T-helper 17 cell (primary cell): ENCODE measurements at places on chromosomes 7 and 10. TPM values are rescaled to one million over a fixed set of nuclear protein-coding genes. Genes with fewer than 3 reads are reported as not detected.
A peak's percentile ranks its signal among the peaks of the same experiment; 100 is the strongest.

The SRGN gene
- total RNA-seq, result 467 TPM

The GPR85 gene
- total RNA-seq, result not detected

The CCDC3 gene
- total RNA-seq, result 0.99 TPM

The MGAM2 gene
- total RNA-seq, result not detected

The TSPAN33 gene
- 3.8 TPM for total RNA-seq

The FHIP2A gene
- 35.4 TPM for total RNA-seq

The RPA3 gene
- total RNA-seq, result 27.0 TPM

The ZNF365 gene
- total RNA-seq, result 3.4 TPM

GRCh38 chr7:132584796-132585494, 8.7 kb upstream of the PLXNA4 start:
- no peak overlapping the region for H3K27ac ChIP-seq
- H3K4me1 ChIP-seq, result no peaks in the 10 kb centered on the region
- no peak for DNase-seq

- H3K27ac ChIP-seq, result peak overlapping the region; percentile 39
- peaks cover 9% of the 10 kb centered on the region for H3K27me3 ChIP-seq
- peak overlapping the region; percentile 4 for H3K4me3 ChIP-seq
- DNase-seq, result no peak
- peaks cover 39% of the 10 kb centered on the region for H3K4me1 ChIP-seq
- peaks cover 6% of the 10 kb centered on the region for H3K36me3 ChIP-seq
Measured at GRCh38 chr10:122559228-122559627, 1.3 kb upstream of the DMBT1 start.

GRCh38 chr7:98423043-98423442, 22.2 kb upstream of the BAIAP2L1 start:
- H3K27ac ChIP-seq, result no peak overlapping the region
- H3K4me1 ChIP-seq, result no peaks in the 10 kb centered on the region
- H3K4me3 ChIP-seq, result no peak overlapping the region

DNA sequence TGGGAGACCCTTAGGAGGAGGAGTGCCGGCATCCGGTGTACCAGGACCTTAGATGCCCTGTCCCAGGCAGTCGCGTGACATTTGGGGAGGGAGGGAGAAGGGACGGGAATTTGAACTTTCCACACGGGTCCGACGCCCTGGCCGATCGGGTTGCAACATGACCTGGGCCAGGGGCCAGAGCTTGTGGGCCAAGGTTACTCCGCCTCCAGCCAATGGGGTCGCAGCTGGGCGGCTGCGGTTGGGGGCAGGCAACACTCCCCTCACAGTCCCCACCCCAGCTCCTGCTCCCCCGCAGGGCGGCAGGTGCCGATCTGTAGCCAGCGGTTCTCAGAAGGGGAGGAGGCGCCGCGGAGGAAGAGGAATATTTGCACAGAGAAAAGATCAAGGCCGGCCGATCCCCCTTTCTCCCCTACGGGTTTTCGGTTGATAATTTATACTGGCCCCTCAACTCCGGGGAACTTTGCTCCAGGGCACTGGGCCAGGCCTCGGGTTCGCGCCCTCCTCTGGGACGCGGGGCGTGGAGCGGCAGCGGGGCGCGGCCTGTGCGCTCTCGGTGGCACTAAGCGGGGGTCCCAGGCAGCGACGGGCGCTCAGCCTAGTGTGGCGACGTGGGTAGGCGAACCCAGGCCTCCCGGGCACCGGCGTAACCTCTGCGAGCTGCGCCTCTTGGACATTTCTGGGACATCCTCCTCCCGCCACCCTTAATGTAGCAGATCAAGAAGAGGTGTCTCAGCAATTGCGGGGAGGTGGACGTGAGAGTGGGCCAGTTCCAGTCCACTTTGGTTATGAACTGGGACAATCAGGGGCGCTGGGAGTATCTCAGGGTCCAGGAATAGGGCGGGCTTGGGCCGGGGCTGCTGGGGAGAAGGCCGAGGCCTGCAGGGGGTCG, 1.2 kb downstream of the MLXIPL start:
- H3K36me3 ChIP-seq, result no peaks in the 10 kb centered on the region
- H3K27ac ChIP-seq, result no peak overlapping the region

GRCh38 chr7:140484951-140485499, 5.7 kb upstream of the MKRN1 start:
- H3K27me3 ChIP-seq, result no peaks in the 10 kb centered on the region
- peak overlapping the region; percentile 24 for H3K27ac ChIP-seq
- DNase-seq, result no peak
- no peaks in the 10 kb centered on the region for H3K36me3 ChIP-seq
- peaks cover 2% of the 10 kb centered on the region for H3K4me1 ChIP-seq

GRCh38 chr7:87312215-87312865, 33.1 kb upstream of the CROT start:
- H3K4me3 ChIP-seq, result no peak overlapping the region
- DNase-seq, result peak; percentile 42
- peaks cover 5% of the 10 kb centered on the region for H3K4me1 ChIP-seq
- peaks cover 13% of the 10 kb centered on the region for H3K27me3 ChIP-seq

- no peak for DNase-seq
- no peak overlapping the region for H3K27ac ChIP-seq
- no peaks in the 10 kb centered on the region for H3K4me1 ChIP-seq
- peaks cover 25% of the 10 kb centered on the region for H3K27me3 ChIP-seq
- H3K4me3 ChIP-seq, result no peak overlapping the region
Measured at GRCh38 chr7:86645676-86646276, 2.1 kb downstream of the GRM3 start.

GRCh38 chr10:23522345-23522744, 83.5 kb downstream of the OTUD1 start:
- H3K4me1 ChIP-seq, result peaks cover 3% of the 10 kb centered on the region
- peaks cover 3% of the 10 kb centered on the region for H3K36me3 ChIP-seq
- no peak for DNase-seq
- H3K27me3 ChIP-seq, result peaks cover 18% of the 10 kb centered on the region
- no peak overlapping the region for H3K4me3 ChIP-seq
